ENCODE measurements at places on chromosomes 12 and 14.

DNA sequence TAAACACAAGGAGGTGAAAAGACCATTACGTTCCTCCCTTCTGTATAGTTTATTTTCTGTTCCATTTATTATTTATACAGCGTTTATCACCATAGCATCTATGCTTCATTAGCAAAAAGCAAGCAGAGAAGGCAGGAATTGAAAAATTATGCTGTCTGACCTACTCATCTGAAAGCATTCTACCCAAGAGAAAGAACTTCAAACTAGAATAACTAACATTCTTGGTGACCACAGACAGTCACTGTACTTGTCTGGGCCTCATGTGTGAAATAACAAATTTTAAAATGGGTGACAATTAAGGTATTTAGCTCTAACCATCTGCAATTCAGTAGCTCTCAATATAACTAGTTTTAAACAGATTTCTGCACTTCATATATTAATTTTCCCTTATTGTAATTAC lies 29.3 kb upstream of the PDE3A start:
- no peak for DNase-seq

- DNase-seq: no peak
Observed at GRCh38 chr12:28294300-28294699, 104.0 kb downstream of the CCDC91 start.

DNA sequence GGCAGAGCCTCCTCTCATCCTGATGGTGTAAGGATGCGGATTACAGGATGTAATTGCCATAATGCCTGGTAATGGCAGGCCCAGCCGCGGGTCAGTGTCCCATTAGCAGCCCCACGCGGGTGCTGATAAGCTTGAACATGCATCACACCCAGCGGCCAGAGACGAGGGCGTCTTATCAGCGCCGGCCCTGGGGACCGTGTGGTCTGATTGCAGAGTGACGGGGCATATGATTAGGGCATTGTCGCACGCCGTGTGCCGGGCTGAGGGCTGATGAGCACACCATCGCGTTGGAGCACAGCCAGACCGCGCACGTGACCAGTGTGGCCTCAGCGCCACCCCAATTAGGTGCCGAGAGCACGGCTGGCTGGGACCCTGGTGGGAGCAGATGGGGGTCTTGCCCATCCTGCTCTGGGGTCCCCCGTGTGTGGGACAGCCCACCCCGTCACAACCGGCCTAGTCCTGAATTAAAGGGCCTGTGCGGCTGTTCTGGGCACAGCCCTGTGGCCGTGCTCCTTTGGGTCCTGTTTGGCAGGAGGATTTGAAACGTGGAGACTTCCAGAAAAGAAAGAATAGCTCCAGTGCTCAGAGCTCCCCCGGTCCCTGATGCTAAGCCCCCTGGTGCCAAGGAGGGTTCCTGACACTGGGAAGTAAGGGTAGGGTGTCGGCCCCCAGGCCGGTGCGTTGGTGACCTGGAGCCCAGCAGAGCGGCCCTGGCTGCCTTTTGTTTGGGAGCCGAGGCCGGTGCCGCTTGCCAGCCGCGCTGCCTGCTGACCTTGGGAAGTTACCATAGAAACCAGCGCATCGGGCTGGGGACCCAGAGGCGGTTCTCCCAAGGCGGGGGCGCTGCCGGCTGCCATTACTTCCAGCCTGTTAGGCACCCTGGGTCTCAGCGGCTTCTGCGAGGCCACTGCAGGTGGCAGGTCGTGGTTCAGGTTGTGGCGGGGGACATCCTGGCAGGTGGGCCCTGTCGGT lies 20.7 kb downstream of the KIF26A start:
- no peak for DNase-seq

GRCh38 chr12:69238589-69239351 lies 599 bp upstream of the CPSF6 start:
- DNase-seq: no peak

DNA sequence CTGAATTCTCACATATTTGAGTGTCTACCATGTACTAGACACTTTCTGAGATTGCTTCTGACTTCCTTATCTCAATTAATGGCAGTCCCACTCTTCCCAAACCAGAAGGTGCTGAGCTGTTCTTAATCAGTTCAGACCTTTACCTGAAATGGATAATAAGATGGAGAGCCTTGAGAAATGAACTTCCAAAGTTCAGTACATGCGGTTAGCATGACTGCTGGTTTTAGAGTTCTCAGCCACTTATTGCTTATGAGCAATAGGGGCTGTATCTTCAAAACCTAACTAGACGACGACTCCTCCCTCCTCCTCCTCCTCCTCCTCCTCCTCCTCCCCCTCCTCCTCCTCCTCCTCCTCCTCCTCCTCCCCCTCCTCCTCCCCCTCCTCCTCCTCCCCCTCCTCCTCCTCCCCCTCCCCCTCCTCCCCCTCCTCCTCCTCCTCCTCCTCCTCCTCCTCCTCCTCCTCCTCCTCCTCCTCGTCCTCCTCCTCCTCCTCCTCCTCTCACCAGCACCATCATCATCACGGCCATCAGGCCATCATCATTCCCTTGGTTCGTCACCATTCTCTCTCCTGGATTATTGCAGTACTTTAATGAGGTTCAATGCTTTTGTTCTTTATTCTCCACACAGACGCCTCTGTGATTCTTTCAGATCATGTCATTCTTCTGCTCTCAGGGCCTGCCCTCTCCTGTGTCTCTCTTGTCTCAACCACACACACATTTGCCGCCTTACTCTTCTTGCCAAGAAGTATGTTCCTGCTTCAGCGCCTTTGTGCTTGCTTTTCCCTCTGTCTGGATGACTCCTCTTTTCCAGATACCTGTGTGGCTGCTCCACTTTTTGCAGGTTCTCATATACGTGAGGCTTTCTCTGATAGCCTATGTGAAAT lies 2.7 kb downstream of the PCNX1 start:
- no peak for DNase-seq

DNA sequence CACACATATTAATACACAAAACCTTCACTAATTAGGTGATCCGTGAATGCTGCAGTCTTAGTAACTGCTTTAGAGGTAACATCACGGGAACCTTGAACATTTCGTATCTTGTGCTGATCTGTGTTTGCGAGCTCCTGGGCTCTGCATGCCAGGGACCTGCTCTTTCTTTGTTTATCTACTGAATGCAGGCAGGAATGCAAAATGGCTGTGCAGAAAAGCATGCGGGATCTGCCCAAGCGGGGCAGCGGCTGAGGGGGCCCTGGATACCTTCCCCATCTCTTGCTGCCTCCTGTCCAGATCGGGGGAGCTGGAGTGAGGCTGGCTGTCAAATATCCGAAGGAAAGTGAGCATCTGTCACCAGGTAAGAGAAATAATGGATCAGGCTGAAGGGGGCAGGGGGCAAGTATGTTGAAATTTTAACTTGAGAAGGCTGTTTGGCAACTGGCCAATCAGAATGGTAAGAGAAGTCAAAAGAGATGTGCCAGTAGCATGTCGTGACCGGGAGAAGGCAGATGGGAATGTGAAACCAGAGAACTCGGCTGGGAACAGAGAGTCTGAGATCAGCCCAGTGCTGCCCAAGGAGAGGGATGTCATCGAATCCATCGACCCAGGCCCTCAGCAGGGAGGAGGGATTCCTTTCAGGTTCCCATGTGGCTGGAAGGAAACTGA lies 191.4 kb downstream of the TTC7B start:
- no peak for DNase-seq

GRCh38 chr12:61891632-61892031 lies 368.6 kb upstream of the USP15 start:
- DNase-seq: no peak

GRCh38 chr14:20723488-20723887 lies 22.2 kb upstream of the EDDM3A start:
- DNase-seq: no peak

DNA sequence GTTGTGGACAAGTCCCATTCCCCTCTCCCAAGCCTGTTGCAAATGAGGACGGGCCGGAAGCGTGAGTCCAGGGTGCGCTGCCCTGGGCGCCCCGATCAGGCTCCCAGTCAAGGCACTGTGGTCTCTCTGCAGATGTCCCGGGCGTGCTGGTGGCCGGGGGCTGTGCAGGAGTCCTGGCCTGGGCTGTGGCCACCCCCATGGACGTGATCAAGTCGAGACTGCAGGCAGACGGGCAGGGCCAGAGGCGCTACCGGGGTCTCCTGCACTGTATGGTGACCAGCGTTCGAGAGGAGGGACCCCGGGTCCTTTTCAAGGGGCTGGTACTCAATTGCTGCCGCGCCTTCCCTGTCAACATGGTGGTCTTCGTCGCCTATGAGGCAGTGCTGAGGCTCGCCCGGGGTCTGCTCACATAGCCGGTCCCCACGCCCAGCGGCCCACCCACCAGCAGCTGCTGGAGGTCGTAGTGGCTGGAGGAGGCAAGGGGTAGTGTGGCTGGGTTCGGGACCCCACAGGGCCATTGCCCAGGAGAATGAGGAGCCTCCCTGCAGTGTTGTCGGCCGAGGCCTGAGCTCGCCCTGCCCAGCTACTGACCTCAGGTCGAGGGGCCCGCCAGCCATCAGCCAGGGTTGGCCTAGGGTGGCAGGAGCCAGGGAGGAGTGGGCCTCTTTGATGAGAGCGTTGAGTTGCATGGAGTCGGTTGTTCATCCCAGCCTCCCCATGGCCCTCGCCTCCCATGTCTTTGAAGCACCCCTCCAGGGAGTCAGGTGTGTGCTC lies 6.3 kb downstream of the SLC25A47 start:
- no peak for DNase-seq

DNA sequence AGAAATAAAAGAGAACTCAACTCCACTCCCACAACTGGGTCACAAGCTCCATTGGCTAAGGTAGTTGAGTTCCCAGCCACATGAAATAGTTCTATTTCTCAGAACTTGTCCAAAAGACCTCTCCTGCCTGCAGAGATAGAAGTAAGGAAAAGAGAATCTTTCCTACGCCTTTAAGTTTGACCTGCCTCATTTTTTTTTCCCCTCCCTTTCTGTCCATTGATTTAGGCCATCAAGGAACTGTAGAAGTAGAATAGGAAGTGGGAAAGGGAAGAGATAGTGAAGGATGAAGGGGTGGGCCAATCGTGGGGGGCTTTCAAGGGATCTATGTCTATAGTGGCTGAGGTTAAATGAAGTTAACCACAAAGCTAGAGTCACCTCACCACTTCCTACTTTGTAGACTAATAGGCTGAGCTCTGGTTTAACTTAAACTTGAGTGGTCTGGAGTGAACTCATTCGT lies 13.9 kb upstream of the NUDT4 start:
- DNase-seq: no peak

DNA sequence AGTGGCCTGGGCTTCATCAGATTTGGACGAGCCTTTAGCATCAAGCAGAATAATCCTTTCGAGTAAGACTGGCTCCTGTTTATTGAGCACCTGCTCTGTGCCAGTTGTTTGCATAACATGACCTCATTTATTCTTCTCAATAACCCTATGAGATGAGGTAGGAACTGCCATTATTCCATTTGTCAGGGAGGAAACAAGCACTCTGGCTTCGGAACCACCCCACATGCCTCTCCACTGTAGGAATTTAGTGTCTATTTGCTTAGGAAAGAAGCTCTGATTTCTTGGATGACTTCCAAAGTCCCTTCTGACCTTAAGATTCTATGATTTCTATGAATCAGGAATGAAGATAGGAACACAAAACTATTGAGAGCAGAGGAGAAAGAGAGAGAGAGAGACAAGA lies 11.0 kb downstream of the SAMD4A start:
- no peak for DNase-seq

- DNase-seq: no peak
Observed at GRCh38 chr14:52735921-52736489, 6.0 kb downstream of the STYX start.

DNA sequence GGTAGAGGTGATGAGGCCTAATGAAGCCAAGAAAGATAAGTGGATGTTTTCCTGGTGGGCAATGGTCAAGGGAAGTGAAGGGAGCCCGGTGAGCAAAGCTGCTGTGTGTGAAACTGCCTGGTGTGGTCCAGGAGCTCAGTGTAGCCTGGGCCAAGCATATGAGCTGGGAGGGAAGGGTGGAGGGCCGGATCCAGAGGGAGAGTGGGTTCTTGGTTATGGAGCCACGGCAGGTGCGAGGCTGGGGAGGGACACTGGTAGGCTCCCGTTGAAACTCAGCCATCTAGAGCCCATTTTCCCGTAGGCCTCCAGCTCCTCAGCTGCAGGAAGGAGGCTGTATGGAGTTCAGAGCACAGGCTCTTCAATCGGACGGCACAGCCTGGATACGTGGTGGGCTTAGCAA lies 10.2 kb upstream of the CLMN start:
- no peak for DNase-seq

- DNase-seq: no peak
Observed at GRCh38 chr14:103230021-103230420, 104.0 kb upstream of the EIF5 start.

DNA sequence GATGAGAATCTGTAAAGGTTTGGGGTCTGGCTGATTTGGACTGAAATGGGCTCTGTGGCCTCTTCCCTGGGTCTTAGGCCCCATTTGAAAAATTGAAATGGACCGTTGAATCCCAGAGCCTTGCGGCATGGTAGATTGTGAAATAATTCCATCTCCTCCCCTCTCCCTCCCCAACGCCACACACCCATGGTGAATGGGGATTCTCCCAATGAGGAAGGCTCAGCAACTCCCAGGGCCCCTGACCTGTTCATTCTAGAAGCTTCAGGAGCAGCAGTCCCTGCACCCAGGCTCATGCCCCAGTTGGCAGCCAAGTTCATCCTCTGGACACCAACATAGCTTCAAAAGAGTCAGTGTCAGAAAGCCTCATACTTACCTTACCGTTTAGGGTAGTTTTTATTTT lies 217.4 kb downstream of the ZFP36L1 start:
- no peak for DNase-seq

DNA sequence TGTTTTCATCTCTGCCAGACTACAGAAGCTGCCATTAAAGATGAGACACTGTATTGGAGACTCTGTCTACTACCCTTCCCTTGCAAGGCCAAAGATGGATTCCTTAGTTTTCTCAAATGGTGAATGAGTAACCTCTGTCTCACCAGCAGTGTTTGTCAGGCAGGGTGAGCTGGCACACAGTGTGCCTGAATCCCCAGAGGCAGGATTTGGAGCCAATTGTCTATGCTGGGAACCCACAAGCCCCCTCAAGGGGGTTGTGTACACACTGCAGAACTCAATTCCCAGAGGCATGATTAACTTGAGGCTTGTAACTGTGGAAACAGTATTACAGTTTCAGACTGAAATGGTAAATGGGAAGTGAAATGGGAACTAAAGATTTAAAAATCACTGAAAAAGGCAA lies 136.8 kb upstream of the PTPRB start:
- DNase-seq: no peak

GRCh38 chr12:28507033-28507432 lies 316.8 kb downstream of the CCDC91 start:
- no peak for DNase-seq

DNA sequence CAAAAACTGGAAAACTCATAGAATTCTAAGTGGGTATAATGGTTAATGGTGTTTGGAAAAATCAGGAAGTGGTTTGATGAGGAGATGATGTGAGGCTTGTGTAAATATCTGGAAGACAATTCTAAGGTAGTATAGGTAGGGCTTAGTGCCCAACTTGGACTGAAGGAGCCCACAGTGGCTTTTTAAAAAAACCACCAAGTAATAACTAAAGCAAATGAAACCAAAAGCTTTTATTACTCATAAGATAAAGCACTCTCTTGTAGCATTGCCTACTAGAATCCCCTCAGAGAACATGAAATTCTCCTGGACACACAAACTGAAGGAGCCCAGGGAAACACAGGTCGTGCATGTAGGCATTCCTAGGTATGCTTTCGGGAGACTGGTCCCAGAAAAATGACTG lies 324.5 kb downstream of the NELL2 start:
- no peak for DNase-seq
